ENCODE measurements at places on chromosomes 2 and 18. TPM values are rescaled to one million over a fixed set of nuclear protein-coding genes. Genes with fewer than 3 reads are reported as not detected.

STON1 gene
- 1.2 TPM for total RNA-seq

ZEB2 gene
- not detected for total RNA-seq

CIB4 gene
- total RNA-seq = not detected

SP5 gene
- not detected for total RNA-seq

ALPI gene
- not detected for total RNA-seq

DUSP19 gene
- 1.1 TPM for total RNA-seq

GALNT3 gene
- 89.5 TPM for total RNA-seq

CAPN10 gene
- 15.6 TPM for total RNA-seq

FOXD4L1 gene
- not detected for total RNA-seq

CERKL gene
- total RNA-seq = not detected

FAM124B gene
- total RNA-seq = not detected

AQP12A gene
- total RNA-seq = not detected

EML6 gene
- total RNA-seq = 0.04 TPM

PARD6G gene
- total RNA-seq = 32.2 TPM

GPR75 gene
- 0.62 TPM for total RNA-seq

DLX2 gene
- 0.46 TPM for total RNA-seq

EDAR gene
- not detected for total RNA-seq
